ENCODE measurements at places on chromosomes 5 and 9.

DNA sequence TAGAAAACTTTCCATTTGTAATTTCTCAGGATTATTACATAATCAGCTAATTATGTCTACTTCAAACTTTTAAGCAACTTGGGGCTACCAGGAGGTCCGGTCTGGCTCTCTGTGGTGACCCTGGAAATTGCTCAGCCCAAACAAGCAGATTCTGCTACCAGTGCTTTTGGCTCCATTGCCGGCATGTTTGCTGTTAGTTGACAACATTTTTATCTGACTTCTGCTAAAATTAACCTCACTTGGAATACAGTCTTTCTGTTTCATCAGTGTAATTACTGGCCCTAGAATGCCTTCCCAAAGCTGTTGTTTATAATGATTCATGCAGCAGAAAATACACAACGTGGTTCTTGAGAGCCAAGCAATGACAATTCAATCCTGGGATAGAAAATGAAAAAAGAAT is 38.5 kb upstream of the FAM81B start:
- DNase-seq, result no peak

DNA sequence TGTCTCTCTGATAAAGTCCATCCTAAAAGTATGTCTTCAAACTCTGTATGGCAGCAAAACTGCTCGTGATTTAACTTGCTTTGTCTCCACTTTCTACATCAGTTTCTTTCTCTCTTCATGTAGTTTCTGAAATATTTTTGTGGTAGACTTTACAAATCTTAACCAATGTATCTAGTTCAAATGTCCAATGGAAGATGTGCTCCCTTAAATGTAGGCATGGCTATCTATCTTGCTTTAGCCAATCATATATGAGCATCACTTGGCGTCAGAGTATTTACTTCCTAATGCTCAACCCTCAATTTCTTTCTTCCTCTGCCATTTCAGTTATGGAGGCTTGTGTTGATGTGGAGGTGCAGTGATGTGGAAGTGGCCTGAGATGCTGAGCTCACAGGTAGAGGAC is 206.1 kb upstream of the ZNF608 start:
- no peak for DNase-seq

DNA sequence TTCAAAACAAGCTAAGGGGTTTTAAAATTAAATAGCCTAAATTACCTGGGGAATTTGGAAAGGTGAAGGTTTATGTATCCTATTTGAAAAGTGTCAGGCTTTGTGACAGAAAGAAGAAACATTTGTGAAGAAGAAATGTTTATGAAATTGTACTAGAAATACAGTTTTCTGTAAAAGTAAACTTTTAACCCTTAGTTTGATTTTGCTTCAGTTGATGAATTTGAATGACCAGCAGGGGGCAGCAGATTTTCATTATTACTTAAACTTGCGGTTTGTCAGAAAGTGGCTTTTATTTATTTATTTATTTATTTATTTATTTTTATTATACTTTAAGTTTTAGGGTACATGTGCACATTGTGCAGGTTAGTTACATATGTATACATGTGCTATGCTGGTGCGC is 58.1 kb downstream of the NNT start:
- peak; percentile 30 for DNase-seq

- no peak for DNase-seq
Measured at GRCh38 chr9:4883326-4883873, 90.7 kb downstream of the RCL1 start.

DNA sequence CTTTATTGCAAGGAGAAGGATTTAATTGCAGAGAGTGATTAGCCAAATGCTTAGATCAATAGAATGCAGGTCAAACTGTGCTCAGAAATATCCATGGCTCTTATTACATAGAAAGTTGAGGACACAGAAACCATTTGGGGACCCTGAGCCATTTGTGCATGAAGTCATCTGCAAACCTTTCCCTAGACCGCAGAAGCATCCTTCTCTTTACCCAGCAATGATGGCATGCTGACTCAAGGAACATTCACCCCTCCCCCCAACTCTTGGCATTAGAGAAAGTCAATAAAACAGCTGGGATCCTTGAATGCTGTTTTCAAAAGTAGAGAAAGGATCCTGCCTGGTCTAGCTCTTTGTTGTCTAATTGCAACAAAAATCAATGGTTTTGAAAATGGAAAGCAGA is 73.5 kb downstream of the PPP2R2B start:
- no peak for DNase-seq

DNA sequence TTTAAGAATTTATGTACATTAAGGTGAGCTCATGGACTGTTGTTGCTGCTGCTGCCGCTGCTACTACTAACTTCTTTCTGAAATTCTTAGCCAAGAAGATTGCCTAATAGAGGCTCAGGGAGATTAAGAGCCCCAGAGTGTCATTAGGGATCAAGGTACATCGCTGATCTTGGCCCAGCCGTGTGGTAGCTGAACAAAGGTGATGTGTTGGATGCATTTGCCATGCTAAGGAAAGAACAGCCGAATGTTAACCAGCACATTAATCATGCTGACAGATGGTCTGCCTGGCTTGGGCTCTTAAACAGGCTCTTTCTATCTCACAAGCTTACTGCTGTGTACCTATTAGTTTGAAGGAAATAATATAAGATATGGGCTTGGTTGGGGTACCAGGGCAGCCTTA is 137.1 kb downstream of the KCTD16 start:
- DNase-seq, result no peak

DNA sequence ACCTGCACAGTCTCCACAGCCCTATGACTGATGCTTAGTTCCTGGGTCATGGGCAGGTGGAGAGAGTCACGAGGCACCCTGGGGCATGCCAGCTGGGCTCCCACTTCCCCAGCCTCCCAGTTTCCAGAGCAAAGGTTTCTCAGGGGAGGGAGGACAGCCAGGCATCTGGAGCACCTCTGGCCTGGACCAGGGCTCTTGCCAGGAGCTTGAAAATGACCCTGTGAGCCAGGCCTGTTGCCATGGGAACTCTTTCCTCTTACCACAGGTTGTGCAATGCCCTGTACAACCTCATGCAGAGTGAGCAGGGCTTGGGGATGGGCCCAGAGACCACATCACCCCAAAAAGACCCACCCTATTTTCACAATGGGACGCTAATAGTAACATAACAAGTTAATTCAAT is 113.1 kb downstream of the PSD2 start:
- no peak for DNase-seq

Data from CD4-positive, alpha-beta T cell treated with Interleukin-12 subunit alpha and Interleukin-12 subunit beta, for 1 hour (primary cell).